Muscle of back (tissue), 13 donors: ENCODE measurements at places on chromosomes 12 and 14. TPM values are rescaled to one million over a fixed set of nuclear protein-coding genes. Genes with fewer than 3 reads are reported as not detected.

DNA sequence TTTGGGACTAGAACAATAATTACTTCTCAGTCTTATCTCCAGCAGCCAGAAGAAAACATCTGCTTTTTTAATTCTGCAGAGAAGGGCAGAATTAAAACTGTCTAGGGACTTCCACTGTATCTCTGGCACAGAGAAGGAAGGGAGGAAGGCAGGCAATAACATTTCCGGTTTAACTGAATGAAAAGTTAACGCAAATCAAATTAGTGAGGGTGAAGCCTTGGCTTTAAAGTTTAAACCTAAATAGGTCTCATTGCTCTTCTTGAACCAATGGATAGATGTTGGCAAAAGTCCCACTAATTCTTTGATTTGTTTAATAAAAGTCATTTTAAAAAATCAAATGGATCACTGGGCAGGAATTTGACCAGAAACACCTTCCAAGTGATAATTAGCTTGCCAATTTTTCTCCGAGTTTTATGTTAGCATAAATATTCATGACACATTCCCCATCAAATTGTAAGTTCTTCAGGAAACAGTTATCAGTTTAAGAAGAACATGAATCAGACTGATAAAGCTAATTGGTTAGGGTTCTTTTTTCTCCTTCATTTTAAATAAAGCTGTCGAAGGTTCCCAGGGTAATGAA, 181.9 kb downstream of the SLC15A5 start:
- DNase-seq = no peak

DNA sequence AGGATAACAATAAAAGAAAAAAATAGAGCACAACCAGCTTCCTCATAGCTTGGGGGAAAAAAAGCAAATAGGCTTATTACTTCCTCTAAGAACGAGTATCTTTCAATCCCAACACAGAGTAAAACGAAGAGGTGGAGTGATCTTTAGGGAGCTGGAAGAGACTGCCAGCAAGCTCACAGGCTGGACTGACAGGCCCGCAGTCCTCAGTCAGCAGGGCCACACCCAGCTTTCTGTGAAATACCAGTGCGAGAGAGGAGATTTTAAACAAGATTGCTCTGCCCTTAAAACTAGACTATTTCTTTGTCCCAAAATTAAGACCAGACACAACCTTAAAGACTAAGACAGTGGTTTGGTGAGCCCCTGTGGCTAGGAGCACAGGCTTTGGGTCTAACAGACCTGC, 32.9 kb downstream of the SETD3 start:
- DNase-seq = no peak

DNA sequence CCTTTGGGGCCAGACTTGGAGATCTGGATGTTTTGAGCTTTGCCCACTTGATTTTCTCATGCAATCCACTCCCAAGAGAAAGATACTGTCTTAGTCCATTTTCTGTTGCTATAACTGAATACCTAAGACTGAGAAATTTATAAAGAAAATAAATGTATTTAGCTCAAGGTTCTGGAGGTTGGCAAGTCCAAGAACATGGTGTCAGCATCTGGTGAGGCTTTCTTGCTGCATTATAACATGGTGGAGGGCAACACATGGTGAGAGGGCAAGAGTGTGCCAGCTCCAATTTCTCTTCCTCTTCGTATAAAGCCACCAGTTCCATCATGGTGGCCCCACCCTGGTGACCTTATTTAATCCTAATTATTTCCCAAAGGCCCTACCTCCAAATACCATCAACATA, 39.6 kb upstream of the NFKBIA start:
- DNase-seq = no peak

- DNase-seq = no peak
Observed at GRCh38 chr14:22232933-22233332, 356.1 kb downstream of the DAD1 start.

DNA sequence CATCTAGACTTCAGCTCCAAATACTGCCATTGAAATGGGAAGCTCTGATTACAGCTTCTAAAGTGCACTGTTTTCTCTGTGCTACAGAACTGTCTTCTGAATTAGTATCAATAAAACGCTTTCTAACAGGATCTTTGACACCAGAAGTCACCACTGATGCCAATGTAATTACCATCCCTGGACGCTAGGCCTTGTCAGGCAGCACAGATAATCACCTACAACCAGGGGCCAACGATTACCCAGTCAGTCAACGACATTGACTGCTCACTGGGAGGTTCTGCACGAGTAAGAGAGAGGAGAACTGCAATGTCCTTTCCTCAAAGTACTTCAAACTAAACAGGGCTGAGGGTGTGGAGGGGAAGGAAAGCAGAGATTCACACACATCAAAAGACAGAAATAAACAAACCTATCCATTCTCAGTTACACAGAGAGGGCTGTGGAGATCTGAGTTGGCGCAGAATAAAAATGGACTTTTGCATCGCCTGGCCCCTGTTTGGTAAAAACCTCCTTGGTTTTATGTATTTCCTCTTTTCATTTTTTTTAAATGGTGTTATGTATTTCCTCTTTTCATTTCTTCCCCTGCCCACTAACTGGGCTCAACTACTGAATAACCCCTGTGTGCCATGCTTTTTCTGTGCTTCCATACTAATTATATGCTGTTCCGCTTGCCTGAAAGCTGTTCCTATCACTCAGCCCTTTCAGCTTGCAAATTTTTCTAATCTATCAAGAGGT, 492.2 kb downstream of the APAF1 start:
- DNase-seq = no peak

DNA sequence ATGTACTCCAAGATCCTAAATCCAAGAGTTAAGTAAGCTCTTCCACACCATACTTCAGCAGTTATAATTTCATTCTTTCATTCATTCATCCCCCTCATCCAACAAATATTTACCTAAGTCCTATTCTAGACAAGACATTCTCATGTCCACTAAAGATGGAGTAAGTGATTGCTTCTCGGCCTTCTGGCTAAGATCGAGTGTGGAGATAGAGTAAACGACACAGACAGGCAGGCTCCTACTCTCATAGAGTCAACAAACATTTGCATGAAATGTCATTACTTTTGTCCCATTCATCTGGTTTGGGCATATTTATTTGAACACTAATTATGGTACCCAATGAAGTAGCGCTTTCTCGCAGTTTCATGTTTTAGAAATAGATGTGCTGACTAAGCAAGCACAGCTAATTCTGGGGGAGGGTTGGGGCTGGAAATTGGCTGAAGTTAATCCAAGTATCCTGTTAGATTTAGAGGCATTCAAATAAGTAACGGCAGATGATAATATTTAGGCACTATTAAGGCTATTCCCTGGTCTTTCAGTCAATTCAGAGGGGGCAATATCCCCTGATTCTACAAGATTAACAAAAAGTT, 176.5 kb downstream of the CEP128 start:
- no peak for DNase-seq

TMPRSS12 gene
- polyA plus RNA-seq = 0.09 TPM

DNAI7 gene
- polyA plus RNA-seq = 0.27 TPM

IAPP gene
- not detected for polyA plus RNA-seq
